ENCODE measurements at places on chromosomes 11 and 22. TPM values are rescaled to one million over a fixed set of nuclear protein-coding genes. Genes with fewer than 3 reads are reported as not detected.

Gene GVQW3
- 1.2 TPM for total RNA-seq

DNA sequence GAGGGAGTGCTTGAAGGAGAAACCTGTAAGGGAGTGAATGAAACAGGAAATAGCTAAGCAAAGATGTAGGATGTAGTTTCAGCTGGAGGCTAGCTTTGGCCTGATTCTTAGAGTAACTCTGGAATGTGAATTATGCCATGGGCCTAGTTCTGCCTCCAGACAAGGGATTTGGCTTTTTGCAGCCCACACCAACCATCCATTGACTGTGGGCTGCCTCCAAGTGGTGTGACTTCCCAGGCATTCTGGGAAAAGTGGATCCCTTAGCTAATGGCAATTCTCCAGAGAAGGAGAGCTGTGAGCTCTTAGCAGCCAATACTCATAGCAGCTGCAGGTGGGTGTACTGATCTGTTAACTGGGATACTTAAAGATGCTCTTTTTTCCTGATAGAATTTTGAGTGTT is 2.0 kb upstream of the OR9I1 start:
- no peaks in the 10 kb centered on the region for H3K36me3 ChIP-seq
- H3K27ac ChIP-seq: no peak overlapping the region
- DNase-seq: no peak
- H3K4me1 ChIP-seq: no peaks in the 10 kb centered on the region
- H3K27me3 ChIP-seq: no peaks in the 10 kb centered on the region
- H3K4me3 ChIP-seq: no peak overlapping the region

DNA sequence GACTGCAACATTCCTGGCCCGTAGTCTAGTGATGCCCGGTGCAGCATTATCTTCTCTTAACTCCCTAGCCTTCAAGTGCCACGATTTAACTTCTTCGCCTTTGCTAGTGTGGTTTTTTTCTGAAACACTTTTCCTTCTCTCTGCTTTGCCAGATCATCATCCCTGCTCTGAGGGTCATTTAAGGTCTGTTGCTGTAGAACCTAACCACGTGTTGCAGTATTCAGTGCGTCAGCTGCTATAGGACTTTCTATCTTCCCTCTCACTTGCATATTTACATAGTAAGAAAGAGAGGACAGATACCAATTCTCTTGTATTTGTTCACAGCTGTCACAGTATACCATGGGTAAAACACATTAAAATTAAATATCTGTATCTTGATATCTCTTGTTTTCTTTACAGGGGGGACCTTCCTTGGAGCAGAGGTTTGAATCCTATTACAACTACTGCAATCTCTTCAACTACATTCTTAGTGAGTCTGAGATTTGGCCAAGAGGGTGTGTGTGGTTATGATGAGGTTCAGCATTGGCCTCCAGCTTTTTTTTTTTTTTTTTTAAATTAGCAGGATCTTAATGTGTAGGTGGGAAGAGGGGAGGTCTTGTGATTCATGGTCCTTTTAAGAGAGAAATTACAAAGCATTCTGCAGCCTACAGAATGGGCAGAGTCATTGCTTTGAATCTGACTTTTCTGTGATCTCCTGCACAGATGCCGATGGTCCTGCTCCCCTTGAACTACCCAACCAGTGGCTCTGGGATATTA is 13.5 kb downstream of the EIF3L start:
- H3K4me1 ChIP-seq: no peaks in the 10 kb centered on the region
- H3K27ac ChIP-seq: no peak overlapping the region
- H3K27me3 ChIP-seq: no peaks in the 10 kb centered on the region
- H3K36me3 ChIP-seq: peaks cover 83% of the 10 kb centered on the region

DNA sequence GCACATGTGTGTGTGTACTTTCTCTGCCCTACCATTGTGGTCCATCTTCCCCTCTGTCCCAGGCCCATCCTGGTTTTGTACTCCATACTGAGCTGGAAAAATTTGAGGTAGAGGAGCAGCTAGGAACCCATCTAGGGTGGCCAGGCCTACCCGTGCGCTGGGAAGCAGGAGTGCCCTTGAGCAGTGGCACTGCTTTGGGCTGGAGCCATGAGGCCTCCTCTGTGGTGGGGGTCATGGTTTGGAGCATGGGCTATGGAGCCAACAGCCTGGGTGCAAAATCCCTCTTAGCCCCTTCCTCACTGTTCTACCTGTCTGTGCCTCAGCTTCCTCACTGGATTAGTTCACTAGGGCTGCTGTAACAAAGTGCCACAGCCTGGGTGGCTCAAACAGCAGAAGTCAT is 21.9 kb upstream of the ALG8 start:
- peaks cover 25% of the 10 kb centered on the region for H3K4me1 ChIP-seq
- H3K27ac ChIP-seq: no peak overlapping the region
- H3K27me3 ChIP-seq: no peaks in the 10 kb centered on the region
- no peak overlapping the region for H3K4me3 ChIP-seq
